ENCODE measurements at places on chromosomes 4 and X. TPM values are rescaled to one million over a fixed set of nuclear protein-coding genes. Genes with fewer than 3 reads are reported as not detected.

ITIH6 gene
- total RNA-seq = not detected

DNA sequence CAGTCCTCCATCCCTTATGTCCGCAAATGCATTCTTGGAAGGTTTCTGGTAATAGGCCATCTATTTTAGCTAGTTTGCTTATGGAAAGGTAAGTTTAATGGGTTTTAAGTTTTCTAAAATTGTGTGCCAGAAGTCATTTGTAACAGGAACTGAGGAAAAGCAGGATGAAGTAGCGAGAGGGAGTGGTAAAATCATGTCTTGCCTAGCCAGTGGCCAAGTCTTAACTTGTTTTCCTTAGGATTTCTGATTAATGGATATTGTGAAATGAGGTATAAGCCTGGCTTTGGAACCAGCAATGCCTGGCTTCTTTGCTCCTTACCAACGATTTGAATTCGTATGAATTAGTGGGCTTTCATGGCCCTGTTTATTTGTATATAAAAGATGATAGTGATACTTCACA, 7.3 kb downstream of the SEC24B start:
- no peak for DNase-seq

GRCh38 chrX:40079572-40079971, 18.2 kb downstream of the BCOR start:
- no peak for DNase-seq

GRCh38 chrX:9604111-9604907, 139.5 kb downstream of the TBL1X start:
- DNase-seq = peak; percentile 71

DNA sequence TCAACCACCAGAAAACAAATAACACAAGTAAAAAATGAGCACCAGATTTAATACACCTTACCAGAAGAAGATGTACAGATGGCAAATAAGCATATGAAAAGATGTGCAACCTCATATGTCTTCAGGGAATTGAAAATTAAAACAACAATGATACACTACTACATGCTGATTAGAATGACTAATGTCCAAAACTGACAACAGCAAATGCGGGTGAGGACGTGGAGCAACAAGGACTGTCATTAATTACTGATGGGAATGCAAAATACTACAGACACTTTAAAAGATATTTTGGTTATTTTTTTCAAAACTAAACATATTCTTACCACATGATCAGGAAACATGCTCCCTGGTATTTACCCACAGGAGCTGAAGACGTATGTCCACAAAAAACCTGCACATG, 140.3 kb downstream of the FRYL start:
- DNase-seq = no peak

DNA sequence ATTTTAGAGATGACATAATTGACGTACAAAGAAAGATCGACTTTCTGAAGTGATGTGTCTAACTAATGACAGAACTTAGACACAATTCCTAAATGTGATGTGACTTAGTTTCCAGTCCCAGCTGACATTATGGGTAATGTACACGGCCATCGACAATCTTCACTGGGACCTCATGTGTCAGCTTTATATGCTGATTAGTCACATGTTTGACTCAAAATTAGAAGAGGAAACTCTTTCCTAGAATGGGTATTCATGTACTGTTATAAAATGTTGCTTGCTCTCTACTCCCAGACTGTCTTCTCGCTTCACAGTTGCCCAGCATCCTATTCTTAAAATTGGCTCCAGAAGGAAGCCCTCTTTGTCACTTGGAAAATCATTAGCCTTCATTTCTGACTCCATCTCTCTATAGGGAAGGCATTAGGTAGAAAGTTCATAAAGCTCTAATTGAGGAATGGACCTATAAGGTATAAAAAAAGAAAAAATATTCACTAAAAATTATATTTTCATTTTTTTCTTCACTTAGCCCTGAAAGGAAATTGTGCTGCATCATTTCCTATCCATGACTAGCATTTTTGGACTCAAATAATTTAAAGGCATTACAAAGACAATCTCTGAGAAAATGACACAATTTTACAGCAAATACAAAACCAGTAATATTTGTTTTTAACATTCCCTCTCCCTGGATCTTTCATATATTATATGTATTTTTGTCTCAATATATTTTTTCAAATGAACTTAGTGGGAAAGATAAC, 554.6 kb downstream of the INPP4B start:
- DNase-seq = no peak

GRCh38 chr4:55865228-55865806, 11.9 kb downstream of the EXOC1 start:
- DNase-seq = no peak

UGT2B15 gene
- total RNA-seq = 0.47 TPM

RAB39B gene
- total RNA-seq = 0.86 TPM

DNA sequence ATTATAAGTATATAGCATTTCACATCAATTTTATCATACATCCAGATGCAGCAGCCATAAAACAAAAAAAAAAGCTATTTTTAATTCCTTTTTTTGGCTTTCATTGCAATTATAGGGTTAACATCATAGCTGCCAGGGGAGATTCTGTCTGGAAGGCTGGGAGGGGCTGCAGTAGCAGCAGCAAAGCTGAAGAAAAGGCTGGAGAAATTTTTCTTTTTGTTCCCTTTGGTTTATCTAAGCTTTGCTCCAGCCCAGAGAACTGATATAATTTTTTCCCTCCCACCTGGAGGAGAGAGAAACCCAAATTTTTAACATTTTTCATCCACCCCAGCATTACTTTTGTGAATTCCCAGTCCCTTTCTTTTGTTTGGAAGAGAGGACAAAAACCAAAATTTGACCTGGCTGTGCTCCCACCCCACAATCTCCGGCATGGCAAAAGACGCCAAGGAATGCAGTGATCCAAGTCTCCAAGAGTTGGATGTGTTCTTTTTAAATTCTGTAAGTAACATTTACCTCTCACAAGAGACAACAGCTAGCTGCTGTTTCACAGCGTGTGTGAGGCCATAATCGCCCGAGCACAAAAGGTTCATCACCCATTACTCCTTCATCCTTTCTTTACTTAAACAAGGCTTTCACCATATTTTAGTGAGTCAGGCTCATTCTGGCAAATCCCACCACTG, 25.1 kb upstream of the FAM156A start:
- DNase-seq = peak; percentile 29

DKK2 gene
- 4.4 TPM for total RNA-seq

- no peak for DNase-seq
Measured at GRCh38 chr4:115929373-115929772, 816.0 kb upstream of the NDST4 start.

GAB3 gene
- total RNA-seq = 4.2 TPM

CORIN gene
- 25.0 TPM for total RNA-seq

CT83 gene
- total RNA-seq = not detected

GRCh38 chr4:6657242-6658208, 17.0 kb downstream of the MRFAP1 start:
- no peak for DNase-seq

GRCh38 chr4:10092481-10093270, 23.9 kb downstream of the WDR1 start:
- no peak for DNase-seq

GRCh38 chr4:4486969-4487368, 54.9 kb downstream of the STX18 start:
- no peak for DNase-seq

ZAR1 gene
- not detected for total RNA-seq

ARAP2 gene
- total RNA-seq = 45.7 TPM

DNA sequence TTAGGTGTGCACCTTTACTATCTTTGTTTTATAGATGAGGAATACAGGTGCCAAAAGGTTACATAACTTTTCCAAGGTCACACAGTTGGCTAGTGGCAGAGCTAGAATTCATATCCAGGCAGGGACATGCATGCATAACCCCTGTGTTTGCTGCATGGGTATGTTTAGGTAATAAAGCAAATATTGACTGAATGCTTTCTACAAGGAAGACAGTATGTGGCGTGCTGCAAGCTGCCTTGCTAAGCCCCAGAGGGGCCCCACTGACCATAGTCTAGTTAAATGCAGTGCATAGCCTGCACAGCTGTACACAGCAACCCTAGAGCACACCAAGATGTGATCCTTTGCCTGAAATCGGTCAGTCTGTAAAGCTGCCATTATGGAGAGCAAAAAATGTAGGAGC, 320.5 kb upstream of the IGFBP7 start:
- DNase-seq = no peak

GRCh38 chr4:148004228-148004857, 272.5 kb downstream of the ARHGAP10 start:
- no peak for DNase-seq

TXK gene
- 7.8 TPM for total RNA-seq

DNA sequence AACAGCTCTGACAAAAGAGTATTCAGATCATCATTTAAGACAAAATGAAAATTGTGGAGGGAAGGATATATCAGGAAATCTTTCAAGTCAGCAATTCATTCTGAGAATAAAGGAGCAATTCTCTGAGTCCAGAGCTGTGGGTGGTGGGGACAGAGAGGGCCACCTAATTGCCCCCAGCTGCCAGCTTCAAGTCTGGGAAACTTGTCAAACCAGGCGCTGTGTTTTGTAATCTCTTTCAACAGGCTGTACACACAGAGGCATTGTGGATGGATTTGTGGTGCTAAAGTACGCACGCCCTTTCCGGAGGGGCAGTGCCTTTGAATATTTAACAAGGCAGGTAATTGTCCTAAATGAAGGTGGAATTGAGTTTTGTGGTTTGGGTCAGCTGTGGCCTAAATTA, 591.1 kb upstream of the BOD1L1 start:
- DNase-seq = no peak

GRCh38 chr4:114668577-114668976, 70.0 kb downstream of the UGT8 start:
- DNase-seq = no peak

MAGEB6 gene
- not detected for total RNA-seq

DNA sequence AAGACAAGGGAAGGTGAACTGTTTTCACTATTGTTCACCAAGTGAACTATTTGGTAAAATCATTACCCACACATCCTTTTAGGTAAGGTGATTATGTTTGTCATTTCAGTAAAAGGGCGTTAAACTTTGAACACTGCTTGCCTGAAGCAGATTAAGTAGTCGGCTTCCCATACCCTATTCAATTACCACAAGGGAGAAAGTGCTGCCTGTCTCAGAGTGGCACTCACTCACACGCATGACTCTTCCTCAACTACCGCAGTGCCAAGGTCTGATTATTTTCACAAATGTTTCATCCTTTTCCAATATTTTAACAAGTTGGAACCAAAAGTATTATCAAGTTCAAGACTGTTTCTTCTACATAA, 11.0 kb downstream of the VEGFC start:
- no peak for DNase-seq

- DNase-seq = no peak
Measured at GRCh38 chr4:149719806-149720205, 95.8 kb downstream of the IQCM start.

NIPAL1 gene
- total RNA-seq = 57.3 TPM

DNA sequence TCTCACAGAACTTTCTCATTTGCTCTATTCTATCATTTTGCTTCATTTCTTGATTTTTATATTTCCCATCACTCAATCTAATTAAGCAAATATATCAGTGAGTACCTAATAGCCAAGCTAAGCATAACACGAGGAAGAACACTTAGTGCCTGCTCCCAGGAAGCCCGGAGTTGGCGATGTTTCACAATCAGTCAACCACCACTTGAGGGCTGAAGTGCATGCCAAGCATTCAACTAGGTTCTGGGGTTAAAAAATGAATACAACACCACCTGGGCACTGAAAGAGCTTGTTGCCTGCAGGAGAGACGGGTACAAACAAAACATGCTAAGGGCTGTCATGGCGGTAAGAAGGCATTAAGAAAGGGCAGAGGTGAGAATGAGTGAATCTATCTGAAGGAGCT, 47.5 kb downstream of the UCHL1 start:
- DNase-seq = no peak

DNA sequence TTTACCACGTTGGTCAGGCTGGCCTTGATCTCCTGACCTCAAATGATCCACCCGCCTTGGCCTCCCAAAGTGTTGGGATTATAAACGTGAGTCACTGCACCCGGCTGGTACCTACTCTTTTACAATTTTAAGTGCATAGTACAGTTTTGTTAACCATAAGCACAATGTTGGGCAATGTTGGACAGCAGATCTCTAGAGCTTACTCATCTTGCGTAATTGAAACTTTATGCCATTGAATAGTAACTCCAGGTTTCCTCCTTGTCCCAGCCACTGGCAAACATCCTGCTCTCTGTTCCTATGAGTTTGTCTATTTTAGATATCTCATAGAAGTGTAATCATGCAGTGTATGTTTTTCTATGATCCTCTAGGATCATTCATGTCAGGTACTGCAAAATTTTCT, 9.3 kb upstream of the CPE start:
- DNase-seq = no peak

MAP7D2 gene
- total RNA-seq = 1.2 TPM

PLS3 gene
- 119 TPM for total RNA-seq

DNA sequence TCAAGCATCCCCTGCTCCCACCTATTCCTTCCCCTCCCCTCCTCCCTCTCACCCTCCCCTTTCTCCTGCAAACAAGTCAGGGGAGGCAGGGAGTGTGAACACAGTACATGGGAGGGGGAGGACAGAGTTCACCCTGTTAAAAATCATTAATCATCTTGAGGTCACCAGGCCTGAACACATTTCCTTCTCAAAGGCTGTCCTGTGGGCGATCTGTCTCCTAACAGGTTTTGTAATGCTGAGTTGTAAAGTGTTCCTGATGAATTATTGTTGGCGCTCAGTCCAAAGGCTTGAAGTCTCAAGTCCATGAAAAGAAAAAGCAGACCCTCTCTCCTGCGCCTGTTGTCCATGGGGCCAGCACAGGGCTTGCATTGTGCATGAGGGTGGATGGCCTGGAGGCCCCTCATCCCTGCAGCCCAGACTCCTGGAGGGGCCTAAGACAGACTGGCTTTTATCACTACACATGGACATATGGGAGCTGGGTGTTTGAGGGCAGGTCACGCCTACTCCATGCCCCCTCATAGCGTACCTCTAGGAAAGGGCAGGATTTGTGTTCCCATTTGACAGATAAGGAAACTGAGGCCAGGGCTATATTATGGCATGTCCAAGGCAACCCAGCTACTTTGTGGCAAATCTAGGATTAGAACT, 189.1 kb downstream of the RAB28 start:
- DNase-seq = no peak

DNA sequence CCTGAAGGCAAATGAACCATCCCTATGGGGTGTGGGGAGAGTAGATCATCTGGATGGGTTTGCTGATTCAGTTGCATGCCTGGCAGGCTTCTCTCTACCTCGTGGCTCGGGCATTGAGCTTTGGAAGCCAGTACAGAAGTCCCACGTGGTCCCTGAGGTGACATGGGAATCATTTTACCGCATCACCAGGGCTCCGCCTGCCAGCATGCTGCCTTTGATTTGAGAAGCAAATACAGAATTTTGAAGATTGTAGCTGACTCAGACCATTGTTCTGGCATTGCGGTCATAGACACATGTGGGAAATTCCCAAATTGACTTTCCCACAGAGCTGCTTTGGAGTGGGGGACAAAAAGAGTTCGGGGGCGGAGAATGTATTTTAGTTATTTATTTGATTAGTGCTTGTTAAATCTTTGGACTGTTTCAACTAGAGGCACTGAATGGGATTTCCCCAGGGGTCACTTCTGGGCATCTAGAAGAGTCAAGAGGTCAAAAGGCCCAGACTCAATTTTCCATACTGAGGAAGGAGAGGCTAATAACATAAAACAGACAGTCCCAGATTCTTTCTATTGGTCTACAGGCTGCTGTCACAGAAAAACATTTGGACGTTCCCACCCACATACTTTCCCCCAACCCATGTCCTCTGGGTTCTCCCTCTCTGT, 79.3 kb downstream of the NHSL2 start:
- DNase-seq = no peak

GRCh38 chr4:186901850-186902249, 178.2 kb upstream of the FAT1 start:
- no peak for DNase-seq

GRCh38 chrX:17174671-17175070, 200.3 kb upstream of the NHS start:
- DNase-seq = no peak

TLR1 gene
- total RNA-seq = 4.0 TPM
